ENCODE measurements at places on chromosomes 5 and 9.
A peak's percentile ranks its signal among the peaks of the same experiment; 100 is the strongest.

- no peak for DNase-seq
These were observed 101.1 kb downstream of the TMEM215 start for GRCh38 chr9:32884482-32884881.

DNA sequence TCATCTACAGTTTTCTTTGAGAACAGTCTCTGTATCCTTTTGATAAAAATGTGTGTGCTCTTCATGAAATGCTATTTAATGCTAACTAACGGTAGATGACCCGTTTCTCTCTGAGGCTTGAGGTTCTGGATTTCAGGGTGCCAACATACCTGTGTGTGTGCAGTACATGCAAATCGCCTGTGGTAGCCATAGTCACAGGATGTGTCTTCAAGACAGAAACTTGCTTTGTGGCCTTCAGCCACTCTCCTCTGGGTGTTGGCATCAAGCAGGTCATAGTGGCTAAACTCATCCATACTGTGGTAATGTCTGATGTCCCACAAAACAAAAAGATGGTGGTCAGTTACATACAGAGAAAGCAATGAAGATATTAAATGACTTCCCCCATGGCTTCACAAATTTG is 4.2 kb downstream of the LOX start:
- DNase-seq: no peak

DNA sequence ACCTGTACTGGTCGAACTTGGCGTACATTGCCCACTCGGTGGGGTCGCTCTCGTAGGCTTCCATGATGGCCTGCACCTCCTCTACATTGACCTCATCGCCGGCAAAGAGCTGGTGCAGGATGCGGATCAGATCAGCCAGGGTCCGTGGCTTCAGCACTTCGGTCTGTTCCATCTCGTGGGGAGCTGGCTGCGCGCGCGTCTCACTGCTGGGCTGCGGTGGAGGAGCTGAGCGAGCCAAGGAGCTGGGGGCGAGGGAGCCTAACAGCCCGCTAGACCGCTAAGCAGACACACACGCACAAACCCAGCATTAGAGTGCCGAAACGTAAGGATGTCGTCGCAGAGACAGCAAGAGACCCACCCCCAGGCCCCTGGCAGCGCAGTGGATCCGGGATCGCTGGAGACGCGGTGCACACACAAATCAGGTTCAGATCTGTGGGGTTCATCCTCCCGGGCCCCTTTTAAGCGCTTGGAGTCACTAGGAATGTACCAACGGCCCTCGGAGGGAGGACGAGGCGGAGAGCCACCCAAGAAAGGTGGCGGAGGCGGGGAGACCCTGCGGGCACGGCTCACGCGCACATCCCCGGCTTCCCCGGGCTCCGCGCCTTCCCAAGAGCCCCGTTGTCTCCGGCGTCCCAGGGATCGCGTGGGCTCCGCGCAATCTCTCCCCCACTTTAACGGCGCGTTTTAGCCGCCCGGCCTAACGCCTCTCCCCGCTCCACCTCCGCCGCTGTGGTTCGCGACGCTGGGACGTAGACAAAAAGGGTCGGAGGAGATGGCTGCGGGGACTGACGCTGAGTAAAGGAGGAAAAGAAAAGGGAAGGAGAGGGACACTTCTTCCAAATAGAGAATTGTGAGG is at the start of gene CDO1:
Gene CDO1, minus strand, starts transcription at position 434 of the 856 bp plus-strand sequence. Its CDS starts 262 bp downstream, at position 172.
- DNase-seq: peak; percentile 59

- DNase-seq: peak; percentile 47
These were observed 95.8 kb downstream of the CFAP90 start for GRCh38 chr5:7754997-7755596.

GRCh38 chr9:5818424-5819142 is 14.3 kb downstream of the ERMP1 start:
- no peak for DNase-seq

DNA sequence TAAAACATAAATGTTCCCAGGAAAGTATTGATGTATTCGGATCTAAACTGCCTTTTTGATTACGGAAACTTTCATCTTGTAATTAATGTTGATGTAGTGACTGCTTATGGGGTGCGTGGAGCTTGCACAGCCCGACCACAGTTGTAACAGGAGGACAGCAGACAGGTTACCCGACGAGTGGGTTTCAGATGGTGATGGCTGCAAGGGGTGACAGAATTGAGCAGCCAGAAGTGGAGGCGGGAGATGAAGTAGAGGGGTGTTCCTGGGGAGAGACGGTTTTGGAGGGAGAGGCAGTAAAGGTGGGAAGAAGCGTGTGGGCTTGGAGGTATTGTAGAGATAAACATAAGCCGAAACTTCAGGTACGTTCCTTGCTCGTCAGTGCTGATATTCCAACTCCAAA is 5.8 kb downstream of the CEP72 start:
- no peak for DNase-seq

DNA sequence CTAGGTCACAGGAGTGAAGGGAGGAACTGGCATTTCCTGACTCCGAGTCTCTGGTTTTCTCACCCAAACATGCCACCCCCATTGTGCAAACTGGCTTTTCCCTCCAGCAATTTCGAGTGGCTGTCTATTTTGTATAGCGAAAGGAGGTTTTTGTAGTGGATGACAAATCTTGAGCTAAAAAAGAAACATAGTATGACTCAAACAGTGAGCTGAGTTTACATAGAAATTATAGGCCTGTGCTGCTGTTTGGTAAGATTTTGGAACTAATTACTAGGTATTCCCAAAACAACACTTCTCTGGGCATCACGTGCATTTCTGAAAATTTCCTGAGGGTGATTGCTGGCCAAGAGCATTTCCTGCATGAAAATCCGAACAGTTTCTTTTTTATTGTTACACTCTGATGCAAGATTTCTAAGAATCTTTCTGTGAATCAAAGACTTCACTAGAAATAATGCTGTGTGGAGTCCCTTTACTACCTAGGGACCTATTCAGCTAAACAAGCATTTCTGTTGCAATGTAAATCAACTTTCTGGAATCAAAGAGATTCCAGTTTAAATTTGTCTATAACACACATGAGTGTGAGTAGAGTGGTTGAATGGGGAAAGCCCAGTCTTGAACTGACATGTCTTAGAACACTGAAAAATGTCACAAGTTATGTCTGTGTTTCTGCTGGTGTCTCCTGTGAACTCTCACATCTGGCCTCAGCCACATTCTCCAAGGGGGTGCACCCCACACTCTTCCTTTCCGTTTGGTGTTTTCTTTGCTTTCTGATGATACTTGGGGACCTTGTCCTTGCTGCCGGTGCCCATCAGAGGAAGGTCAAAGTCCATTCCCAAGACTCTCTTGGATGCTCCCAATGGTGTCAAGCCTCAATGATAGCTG is 33.3 kb upstream of the DAPK1 start:
- DNase-seq: no peak

- no peak for DNase-seq
These were observed 42.3 kb downstream of the MACROH2A1 start for GRCh38 chr5:135356522-135357318.

GRCh38 chr9:94289691-94290090 is 30.6 kb downstream of the ZNF169 start:
- no peak for DNase-seq

GRCh38 chr5:110251366-110251765 is 475.1 kb downstream of the TMEM232 start:
- no peak for DNase-seq

DNA sequence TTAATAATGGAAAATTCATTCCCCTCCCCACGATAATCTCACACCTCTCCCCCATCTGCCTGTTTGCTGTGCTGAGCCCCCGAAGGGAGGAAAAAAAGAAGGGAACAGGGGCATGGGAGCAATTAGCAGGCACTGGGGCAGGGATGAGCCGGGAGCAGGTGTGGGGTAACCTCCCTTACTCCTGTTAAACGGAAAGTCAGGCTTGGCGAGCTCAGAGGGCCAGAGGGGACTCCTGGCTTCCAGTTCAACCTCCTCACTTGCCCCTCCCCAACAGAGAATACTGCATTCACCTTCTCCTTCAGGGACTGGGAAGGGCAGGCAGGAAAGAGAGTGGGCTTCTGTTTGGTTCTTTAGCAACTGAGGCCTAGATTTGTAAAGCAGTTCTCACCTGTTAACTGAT is 1.6 kb downstream of the AFAP1L1 start:
- DNase-seq: no peak

- no peak for DNase-seq
These were observed 814 bp downstream of the KIF12 start for GRCh38 chr9:114098021-114098935.

DNA sequence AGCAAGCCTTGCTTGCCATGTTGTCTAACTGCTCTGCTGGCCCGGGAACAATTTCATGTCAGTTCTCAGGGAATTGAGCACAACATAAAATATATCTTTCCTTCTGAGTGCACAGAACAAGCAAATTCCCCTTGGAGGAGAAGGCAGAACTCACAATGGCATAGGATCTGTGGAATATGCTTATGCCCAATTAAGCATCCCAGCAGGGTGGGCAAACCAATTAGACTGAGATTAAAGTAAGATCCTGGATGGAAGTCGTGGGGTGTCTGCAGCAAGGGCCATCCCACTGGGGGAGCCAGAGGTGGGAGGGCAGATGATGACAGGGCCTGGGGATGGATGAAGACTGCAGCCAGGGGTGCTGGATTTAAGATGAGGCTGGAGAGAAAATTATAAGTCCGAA is 114.1 kb downstream of the BRINP1 start:
- DNase-seq: no peak

GRCh38 chr9:28471261-28471660 is 898.0 kb upstream of the C9orf72 start:
- DNase-seq: no peak

GRCh38 chr5:132776131-132776937 is 705 bp downstream of the SEPTIN8 start:
- no peak for DNase-seq

DNA sequence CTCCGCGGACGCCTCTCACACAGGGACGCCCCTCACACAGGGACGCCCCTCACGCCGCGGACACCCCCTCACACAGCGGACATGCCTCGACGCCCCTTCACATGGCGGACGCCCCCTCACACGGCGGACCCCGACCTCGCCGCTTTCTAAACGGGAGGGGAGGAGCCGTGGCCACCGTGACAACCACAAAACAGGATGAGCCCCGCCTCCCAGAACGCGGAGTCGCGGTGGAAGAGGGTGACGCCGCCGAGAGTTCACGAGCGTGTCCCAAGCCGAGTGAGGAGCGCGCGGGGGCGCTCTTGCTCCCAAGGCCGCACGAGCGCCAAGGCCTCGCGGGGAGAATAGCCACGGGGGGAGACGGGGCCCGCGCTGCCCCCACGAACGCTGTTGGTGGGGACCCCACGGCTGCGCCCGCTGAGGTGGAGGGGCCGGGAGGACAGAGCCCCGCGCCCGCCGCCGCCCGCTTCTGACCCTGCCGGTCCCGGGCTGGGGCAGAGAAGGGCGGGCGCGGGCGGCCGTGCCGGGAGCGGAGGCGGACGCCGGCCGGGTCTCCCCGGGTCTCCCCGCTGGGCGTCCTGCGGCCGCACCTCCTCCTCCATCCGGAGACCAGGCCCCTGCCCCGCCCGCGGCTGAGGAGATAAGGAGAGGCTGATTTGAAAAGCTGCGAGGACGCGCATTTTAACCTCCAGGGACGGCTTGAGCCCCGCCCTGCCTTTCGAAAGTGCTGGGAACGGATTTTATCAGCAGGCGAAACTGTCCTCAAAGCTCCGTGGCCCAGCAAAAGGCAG is 3.9 kb upstream of the NKD2 start:
- no peak for DNase-seq

DNA sequence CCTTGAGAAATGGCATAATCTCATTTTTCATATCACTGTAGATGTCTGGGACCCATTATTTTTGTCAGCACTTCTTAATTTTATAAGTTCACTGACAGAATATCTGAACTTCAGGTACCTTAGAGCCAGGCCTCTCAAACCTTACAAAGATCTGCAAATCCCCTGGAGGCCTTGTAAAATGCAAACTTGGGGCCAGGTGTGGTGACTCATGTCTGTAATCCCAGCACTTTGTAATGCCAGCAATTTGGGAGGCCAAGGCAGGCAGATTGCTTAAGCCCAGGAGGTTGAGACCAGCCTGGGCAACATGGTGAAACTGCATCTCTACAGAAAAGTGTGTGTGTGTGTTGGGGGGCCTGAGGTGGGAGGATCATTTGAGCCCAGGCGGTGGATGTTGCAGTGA is 30.8 kb downstream of the RASGRF2 start:
- DNase-seq: no peak

- DNase-seq: no peak
These were observed 66.8 kb downstream of the CRB2 start for GRCh38 chr9:123422635-123423310.

- peak; percentile 38 for DNase-seq
These were observed 125.1 kb downstream of the C9orf50 start for GRCh38 chr9:129495620-129496472.

GRCh38 chr5:30693326-30693725 is 500.2 kb upstream of the CDH6 start:
- no peak for DNase-seq

DNA sequence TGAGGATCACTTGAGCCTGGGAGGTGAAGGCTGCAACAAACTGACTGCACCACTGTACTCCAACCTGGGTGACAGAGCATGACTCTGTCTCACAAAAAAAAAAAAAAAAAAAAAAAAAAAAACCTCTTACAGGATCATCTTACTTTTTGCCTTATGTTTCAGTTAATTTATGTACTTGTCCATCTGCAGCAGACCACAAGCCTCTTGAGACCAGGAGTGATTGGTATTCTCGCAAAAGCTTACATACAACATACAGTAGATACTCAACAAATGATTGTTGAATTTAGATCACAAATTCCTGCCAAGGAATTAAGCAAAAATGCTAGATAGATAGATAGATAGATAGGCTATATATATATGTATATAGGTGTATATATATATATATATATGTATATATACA is 12.4 kb downstream of the CEMIP2 start:
- no peak for DNase-seq

DNA sequence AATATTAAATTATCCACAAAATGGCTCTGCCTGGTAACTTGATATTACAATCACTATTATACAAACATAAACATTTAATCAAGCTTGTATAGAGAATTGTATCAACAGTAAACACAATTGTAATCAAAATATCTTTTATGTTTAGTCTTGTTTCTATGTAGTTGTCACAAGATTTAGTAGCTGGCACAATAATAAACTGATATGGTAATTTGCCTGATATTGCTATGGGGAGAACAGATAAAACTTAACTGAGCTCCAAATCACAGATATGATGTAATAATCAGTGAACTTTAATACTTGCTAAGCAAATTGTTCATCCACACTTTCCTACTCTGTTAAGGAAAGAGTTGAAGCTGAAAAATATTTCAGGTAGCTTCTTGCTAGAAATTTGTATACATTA is 189.8 kb downstream of the MPDZ start:
- no peak for DNase-seq

- no peak for DNase-seq
These were observed 530.2 kb downstream of the EBF1 start for GRCh38 chr5:158569534-158569933.

DNA sequence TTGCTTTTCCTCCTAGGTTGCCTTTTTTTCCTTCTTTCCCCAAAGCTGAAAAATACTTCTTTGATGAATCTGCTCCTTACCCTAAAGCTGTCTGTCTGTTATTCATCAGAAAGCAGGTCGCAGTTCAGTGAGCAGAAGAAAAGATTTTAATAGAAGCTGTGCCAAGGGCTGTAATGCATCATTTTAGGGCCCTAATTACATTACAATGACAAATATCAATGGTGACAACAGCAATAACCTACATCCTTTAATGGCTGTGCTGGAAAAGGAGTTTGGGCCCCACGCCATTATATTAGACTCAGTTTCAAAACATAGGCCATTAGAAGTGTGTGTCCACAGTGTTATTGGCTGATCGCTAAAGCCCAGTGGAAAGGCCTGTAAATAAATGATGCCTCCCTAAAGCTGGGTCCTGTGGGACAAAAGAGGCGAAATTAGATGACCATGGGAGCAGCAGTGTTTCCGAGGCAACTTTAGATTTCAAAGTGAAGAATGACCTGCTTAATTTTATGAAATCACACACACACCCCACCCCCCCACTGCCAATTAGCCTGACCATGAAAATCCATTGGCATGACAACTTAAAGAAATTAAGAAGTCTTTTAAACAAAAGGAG is 38.4 kb downstream of the TLE4 start:
- DNase-seq: no peak

Data from HTR-8/SVneo (cell line).